PC-3 (cell line): ENCODE measurements at places on chromosomes 12 and 14. TPM values are rescaled to one million over a fixed set of nuclear protein-coding genes. Genes with fewer than 3 reads are reported as not detected.

The EIF2B1 gene
- total RNA-seq, result 70.8 and 83.4 TPM in 2 replicates

The KRT83 gene
- total RNA-seq, result 0.33 and 1.1 TPM in 2 replicates

The KLRB1 gene
- total RNA-seq, result not detected in 2 replicates

The TMEM253 gene
- total RNA-seq, result not detected in 2 replicates

GRCh38 chr12:68958322-68958721 is 25.4 kb upstream of the CPM start:
- no peak for DNase-seq
